ENCODE measurements at places on chromosomes 5 and 9.

DNA sequence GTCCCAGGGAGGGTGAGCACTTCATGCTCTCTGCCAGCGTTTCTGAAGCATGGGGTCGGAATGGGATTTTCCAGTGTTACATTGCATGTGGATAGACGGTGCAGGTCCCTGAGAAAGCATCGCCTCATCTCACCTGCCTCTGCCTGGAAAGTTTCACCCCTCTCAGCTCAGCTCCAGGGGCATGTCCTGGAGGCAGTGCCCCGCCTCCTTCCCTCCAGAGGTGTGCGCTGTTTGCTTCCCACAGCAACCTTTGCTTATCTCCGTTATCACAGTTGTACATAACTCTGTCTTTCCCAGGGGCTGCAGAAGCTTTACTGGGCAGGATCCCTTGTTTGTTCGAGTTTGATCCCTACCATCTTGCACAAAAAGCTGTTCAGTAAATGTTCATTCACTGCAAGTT lies 10.7 kb upstream of the CREBRF start:
- H3K27ac ChIP-seq = no peak overlapping the region
- DNase-seq = no peak
- no peak overlapping the region for H3K4me3 ChIP-seq

DNA sequence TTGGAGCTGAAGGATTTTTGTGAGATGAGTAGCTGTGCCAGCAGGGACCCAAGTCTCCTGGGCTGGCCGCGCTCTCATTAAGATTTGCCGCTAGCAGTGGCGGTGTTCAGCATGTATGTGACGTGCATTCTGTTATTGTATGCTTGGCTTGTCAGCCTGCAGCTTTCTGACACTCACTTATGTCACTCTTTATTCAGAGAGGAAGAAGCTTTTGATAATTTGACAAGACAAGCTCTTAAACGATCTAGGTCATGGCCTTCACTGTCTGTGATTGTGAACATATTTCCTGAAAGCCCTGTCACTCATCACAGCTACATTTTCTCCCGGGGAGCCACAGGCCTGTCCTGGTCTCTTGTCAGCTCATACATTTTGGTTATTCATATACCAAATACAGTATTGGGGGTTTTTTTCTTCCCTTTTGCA lies 98.2 kb upstream of the GRHPR start:
- peaks cover 10% of the 10 kb centered on the region for H3K36me3 ChIP-seq
- DNase-seq = no peak
- no peaks in the 10 kb centered on the region for H3K27me3 ChIP-seq
- no peak overlapping the region for H3K27ac ChIP-seq
- no peaks in the 10 kb centered on the region for H3K4me1 ChIP-seq

GRCh38 chr9:27888661-27889295 lies 315.5 kb upstream of the C9orf72 start:
- no peaks in the 10 kb centered on the region for H3K4me1 ChIP-seq
- no peaks in the 10 kb centered on the region for H3K36me3 ChIP-seq

DNA sequence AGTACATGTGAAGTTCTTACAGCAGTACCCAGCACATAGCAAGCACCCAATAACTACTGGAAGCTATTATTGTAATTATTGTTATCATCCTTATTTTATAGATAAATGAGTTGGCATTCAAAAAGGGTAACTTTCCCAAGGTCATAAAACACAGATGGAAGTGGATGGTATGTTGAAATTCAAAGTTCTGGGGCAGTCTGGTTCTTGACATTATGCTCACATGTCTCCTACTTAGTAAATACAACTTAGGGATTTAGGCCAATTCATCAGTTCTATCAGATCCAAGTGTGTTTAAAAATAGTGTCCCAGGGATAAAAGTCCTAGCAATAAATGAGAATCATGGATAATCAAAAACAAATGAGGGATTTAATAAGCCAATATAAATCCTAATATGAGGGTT lies 265.2 kb downstream of the ADAMTSL1 start:
- no peak for DNase-seq
- H3K27me3 ChIP-seq = peaks cover 2% of the 10 kb centered on the region
- no peak overlapping the region for H3K27ac ChIP-seq
- H3K4me3 ChIP-seq = no peak overlapping the region
- no peaks in the 10 kb centered on the region for H3K36me3 ChIP-seq

GRCh38 chr5:95369782-95370181 lies 21.4 kb upstream of the FAM81B start:
- no peak for DNase-seq
- no peaks in the 10 kb centered on the region for H3K27me3 ChIP-seq
- no peak overlapping the region for H3K4me3 ChIP-seq
- H3K4me1 ChIP-seq = no peaks in the 10 kb centered on the region
- no peak overlapping the region for H3K27ac ChIP-seq

GRCh38 chr5:3301306-3301705 lies 294.3 kb upstream of the IRX1 start:
- no peak for DNase-seq
- no peaks in the 10 kb centered on the region for H3K27me3 ChIP-seq
- H3K36me3 ChIP-seq = no peaks in the 10 kb centered on the region
- no peaks in the 10 kb centered on the region for H3K4me1 ChIP-seq

DNA sequence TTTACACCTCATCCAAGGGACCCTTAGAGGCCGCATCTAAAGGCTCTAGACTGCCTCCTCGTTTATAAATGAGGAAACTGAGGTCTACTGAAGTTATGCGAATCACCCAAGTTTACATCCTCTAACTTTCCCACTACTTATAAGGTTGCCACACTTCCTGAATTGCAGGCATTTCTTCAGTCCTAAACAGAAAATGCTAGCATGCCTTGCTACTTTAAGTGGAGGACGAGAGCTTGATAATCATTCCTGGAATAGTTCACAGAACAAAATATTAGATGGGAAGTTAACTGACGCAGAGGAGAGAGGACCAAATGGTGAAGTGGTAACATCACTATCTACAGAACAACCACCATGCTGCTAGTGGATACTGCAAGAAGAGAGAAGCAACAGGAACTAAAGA lies 85.8 kb downstream of the GNAQ start:
- peaks cover 51% of the 10 kb centered on the region for H3K4me1 ChIP-seq
- H3K4me3 ChIP-seq = no peak overlapping the region
- H3K27me3 ChIP-seq = no peaks in the 10 kb centered on the region
- DNase-seq = no peak

DNA sequence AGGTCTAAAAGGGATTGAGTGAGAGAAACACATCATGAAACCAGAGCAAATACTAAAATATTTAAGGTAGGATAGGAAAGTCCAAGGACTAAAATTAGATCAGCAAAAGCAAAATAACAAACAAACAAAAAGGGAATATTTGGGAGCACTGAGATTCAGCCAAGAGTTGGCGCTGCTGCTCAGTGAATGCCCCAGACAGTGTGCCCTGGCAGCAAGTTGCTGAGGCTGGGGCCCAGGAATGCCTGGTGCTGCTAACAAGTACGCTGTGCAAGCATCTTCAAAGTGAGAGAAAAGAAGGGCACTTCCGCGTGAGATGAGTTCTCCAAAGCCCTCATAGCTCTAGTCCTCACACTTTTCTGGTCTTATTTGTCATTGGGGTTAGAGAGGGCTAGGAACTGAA lies 603.3 kb downstream of the EFNA5 start:
- H3K4me1 ChIP-seq = no peaks in the 10 kb centered on the region
- H3K36me3 ChIP-seq = no peaks in the 10 kb centered on the region
- no peak overlapping the region for H3K27ac ChIP-seq
- DNase-seq = no peak
- no peaks in the 10 kb centered on the region for H3K27me3 ChIP-seq
- no peak overlapping the region for H3K4me3 ChIP-seq

GRCh38 chr5:157026789-157027424 lies 32.0 kb downstream of the HAVCR1 start:
- H3K4me3 ChIP-seq = peak overlapping the region; percentile 24
- H3K27me3 ChIP-seq = no peaks in the 10 kb centered on the region

DNA sequence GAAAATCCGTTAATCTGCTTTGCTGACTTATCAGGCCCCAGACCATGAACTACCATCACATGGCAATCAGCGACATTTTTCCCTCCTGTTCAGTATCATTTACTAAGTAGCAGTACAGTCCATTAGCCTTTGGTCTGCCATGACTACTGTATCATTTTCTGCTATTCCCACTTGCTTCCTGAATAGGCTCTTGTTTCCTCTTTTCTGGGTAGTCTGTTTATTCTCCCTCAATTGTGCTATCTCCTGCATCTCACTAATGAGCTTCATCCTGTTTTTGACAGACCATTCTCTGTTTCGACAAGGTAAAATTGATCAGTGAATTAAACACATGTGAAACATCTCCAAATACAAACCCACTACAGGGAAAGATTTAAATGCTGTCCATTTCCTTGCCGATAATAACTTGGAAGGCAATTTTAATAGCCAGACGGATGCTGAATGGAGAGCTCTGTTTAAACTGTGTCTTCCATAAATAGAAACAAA lies 263.5 kb upstream of the ANKRD55 start:
- no peak for DNase-seq
- no peak overlapping the region for H3K4me3 ChIP-seq
- no peaks in the 10 kb centered on the region for H3K36me3 ChIP-seq
- no peaks in the 10 kb centered on the region for H3K27me3 ChIP-seq
- H3K27ac ChIP-seq = no peak overlapping the region

DNA sequence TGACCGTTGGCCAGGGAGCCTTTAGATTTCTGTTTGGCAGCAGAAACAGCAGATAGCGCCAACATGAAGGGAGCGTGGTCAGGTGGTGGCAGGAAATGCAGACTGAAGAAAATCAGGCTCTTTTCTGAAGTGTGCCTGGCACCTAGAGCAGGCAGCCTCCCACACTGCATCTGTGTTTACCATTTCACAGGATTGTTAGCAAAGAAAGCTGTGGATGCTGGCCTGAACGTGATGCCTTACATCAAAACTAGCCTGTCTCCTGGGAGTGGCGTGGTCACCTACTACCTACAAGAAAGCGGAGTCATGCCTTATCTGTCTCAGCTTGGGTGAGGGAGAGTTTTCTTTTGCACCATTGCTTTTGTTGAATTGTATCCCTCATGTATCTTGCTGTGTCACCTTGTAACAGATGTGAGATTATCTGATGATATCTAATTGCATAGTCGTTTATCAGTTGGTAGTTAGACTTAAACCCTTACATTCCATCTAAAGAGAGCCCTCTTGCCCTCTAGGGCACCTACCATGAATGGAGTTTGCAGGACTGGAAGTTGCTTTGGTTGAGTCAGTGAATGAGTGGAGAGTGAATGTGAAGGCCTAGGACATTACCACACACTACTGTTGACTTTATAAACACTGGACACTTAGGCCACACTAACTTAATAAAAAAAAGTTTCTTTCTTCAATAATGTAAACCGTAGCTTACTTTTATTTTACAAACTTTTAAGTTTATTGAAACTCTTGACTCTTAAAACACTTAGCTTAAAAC lies 42.8 kb downstream of the ACO1 start:
- H3K4me1 ChIP-seq = peaks cover 5% of the 10 kb centered on the region
- no peak overlapping the region for H3K4me3 ChIP-seq
- no peaks in the 10 kb centered on the region for H3K27me3 ChIP-seq
- DNase-seq = no peak
- peaks cover 12% of the 10 kb centered on the region for H3K36me3 ChIP-seq

DNA sequence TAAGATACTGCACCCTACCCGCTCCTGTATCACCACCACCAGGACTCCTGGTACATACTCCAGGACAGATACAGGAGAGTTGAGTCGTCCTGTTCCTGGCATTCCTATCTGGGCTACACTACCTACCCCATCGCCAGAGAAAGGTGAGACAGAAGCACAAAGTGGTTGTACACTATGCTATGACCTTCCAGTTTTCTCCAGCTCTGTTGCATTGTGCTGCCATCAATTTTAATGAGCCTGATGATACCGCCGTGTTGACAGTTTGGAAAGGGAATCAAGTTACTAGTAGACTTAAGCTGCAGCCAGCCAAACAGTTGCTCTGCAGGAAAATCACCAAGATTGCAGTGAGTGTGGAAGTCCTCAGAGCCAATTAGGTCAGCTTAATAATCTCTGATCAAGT lies 35.2 kb downstream of the ANP32B start:
- H3K27ac ChIP-seq = no peak overlapping the region
- no peaks in the 10 kb centered on the region for H3K4me1 ChIP-seq
- H3K27me3 ChIP-seq = no peaks in the 10 kb centered on the region
- no peak for DNase-seq
- peaks cover 60% of the 10 kb centered on the region for H3K36me3 ChIP-seq

DNA sequence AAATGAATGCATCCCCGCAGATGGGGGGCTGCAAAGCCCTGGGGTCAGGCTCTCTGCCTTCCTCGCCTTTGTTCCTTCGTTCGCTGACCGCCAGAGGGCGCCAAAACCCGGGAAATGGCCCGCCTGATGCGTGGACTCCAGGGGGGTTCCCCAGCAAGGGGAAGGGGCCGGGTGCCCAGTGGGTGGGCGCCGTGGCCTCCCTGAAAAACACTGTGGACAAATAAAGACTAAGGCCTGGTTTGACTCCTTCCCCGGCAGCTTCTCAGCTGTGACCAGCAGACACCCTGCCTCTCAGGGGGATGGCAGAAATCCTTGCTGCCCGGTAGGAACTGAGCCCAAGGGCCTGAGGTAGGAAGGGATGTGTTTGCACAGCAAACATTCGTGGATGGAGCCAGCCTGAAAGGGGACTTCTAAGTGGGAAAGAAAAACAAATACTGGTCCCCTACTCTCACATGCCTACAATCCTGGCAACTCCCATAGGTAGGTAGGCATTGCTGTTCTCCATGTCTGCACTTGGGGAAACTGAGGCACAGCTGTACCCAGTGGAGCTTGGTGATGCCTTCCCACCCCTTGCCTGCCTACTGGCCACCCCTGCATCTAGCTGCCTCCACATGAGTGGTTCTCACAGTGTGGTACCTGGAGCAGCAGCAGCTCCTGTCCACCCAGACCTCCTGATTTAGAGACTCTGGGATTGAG lies 57.7 kb downstream of the DUSP1 start:
- peaks cover 2% of the 10 kb centered on the region for H3K4me1 ChIP-seq
- DNase-seq = peak; percentile 48
- peaks cover 3% of the 10 kb centered on the region for H3K27me3 ChIP-seq
- no peak overlapping the region for H3K4me3 ChIP-seq
- no peaks in the 10 kb centered on the region for H3K36me3 ChIP-seq
- no peak overlapping the region for H3K27ac ChIP-seq

GRCh38 chr5:138665261-138665660 lies 88.0 kb upstream of the CTNNA1 start:
- H3K4me1 ChIP-seq = peaks cover 27% of the 10 kb centered on the region
- H3K36me3 ChIP-seq = no peaks in the 10 kb centered on the region
- H3K27me3 ChIP-seq = peaks cover 93% of the 10 kb centered on the region
- no peak overlapping the region for H3K4me3 ChIP-seq
- H3K27ac ChIP-seq = no peak overlapping the region

GRCh38 chr5:174777111-174777510 lies 52.7 kb downstream of the MSX2 start:
- no peak for DNase-seq
- no peak overlapping the region for H3K4me3 ChIP-seq
- H3K4me1 ChIP-seq = no peaks in the 10 kb centered on the region
- no peak overlapping the region for H3K27ac ChIP-seq

- H3K4me3 ChIP-seq = no peak overlapping the region
- H3K27me3 ChIP-seq = peaks cover 10% of the 10 kb centered on the region
- no peak overlapping the region for H3K27ac ChIP-seq
- DNase-seq = no peak
These were observed 83.2 kb downstream of the TNC start for GRCh38 chr9:115034801-115035200.

DNA sequence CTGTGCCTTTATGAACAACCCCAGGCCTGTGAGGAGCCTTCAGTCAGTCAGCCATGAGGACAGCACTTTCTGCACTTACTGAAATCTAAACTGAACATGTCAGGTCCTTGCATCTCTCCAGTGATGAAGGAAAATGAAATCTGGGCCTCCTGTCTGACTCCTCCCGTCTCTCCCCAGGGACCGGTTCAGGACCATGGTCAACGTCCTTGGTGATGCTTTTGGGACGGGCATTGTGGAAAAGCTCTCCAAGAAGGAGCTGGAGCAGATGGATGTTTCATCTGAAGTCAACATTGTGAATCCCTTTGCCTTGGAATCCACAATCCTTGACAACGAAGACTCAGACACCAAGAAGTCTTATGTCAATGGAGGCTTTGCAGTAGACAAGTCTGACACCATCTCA lies 77.0 kb upstream of the PLPP6 start:
- H3K27ac ChIP-seq = no peak overlapping the region
- no peak overlapping the region for H3K4me3 ChIP-seq
- no peak for DNase-seq
- H3K4me1 ChIP-seq = no peaks in the 10 kb centered on the region

Data from T-helper 2 cell treated with Interferon-gamma antibody and Interleukin-4, amounts not matched to agents 5 μg/mL and 100 μg/mL, for 36 hours (primary cell).